ENCODE measurements at places on chromosomes 5 and 9.

GRCh38 chr9:18911714-18912342, 121.2 kb downstream of the SAXO1 start:
- DNase-seq: no peak

DNA sequence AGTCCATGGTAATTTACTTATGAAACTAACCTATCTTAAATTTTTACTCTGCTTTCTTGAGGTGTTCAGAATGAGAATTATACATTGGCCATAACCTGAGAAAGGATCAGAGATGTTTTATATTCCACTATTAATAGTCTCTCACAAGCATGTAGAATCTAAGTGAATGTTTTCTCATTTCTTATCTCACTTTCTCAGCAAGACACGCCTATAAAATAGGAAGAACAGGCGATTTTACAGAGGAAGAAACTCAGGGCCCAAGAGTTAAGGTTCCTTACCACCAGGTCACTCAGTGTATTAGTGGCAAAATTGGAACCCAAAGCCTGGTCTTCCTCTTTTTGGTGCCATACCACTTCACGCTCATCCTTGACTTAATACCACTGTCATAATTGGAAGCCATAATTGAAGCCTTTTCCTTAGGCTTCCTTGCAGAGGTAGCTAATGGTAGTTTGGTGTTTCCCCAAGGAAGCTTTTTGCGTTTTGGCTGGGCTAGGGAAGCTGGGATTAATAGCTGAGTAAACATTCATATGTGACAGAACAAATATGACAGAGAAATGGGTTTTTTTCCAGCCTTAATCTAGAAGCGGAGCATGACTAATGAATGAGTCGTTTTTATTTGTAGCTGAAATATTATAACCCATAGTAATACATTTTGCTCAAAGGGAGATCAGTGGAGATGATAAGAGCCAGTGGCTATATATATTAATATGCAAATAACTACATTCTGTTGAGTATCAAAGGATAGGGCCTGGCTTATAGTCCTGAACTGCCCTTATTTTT, 16.9 kb downstream of the HMGXB3 start:
- no peak for DNase-seq

- peak; percentile 50 for DNase-seq
These were observed 34.3 kb downstream of the MTMR12 start for GRCh38 chr5:32278406-32278805.

DNA sequence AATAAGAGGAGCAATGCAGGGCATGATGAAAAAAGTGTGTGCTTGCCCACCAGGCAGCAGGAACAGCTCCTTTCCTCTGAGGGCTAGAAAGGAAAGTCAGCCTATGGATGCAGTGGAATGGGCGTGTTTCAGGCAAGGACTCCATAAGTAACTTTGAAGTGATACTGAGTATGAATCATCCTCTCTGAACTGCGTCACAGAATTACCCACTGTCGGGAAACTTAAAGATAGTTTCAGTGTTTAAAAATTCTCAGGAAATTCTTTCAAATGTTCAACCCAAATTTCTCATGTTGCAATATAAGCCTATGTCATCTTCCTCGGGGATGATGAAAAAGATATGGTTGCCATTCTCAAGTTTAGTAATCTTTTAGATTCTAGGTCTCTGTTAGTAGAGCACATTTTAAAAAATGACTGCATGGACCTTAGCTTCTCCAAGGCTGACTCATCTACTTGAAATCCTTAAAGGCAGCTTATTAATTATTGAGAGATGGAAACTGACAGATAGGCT, 27.7 kb downstream of the PTCD2 start:
- peak; percentile 69 for DNase-seq

GRCh38 chr5:130064484-130064883, 160.2 kb downstream of the CHSY3 start:
- no peak for DNase-seq

DNA sequence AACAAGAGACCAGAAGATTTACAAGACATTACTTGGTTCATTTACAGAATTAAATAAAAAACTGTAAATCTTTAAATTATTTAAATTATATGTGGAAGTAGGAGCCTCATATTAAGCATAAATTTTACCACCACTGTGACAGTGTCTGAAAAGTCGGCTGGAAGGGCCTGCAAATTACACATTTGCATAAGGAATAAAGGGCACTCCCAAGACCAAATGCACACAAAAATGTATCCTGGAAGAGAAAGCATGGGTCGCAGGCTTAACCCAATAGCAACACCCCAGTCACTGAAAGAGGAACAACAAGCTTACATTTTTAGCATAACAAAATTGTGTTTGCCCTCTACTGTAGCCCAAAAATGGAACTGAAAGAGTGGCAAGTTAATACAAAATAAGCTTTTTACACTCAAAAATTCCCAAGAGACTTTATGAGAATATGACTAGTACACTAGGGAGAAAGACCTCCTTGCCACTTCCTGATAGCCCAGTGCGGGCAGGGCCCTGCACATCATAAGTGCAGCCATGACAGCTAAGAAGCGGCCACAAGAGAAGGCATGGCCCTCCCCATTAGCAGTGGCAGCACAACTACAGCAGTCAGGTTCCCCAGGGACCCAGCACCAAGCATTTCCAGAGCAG, 482.0 kb downstream of the DTWD2 start:
- no peak for DNase-seq

- DNase-seq: no peak
These were observed 7.9 kb upstream of the FIBCD1 start for GRCh38 chr9:130946766-130947617.

DNA sequence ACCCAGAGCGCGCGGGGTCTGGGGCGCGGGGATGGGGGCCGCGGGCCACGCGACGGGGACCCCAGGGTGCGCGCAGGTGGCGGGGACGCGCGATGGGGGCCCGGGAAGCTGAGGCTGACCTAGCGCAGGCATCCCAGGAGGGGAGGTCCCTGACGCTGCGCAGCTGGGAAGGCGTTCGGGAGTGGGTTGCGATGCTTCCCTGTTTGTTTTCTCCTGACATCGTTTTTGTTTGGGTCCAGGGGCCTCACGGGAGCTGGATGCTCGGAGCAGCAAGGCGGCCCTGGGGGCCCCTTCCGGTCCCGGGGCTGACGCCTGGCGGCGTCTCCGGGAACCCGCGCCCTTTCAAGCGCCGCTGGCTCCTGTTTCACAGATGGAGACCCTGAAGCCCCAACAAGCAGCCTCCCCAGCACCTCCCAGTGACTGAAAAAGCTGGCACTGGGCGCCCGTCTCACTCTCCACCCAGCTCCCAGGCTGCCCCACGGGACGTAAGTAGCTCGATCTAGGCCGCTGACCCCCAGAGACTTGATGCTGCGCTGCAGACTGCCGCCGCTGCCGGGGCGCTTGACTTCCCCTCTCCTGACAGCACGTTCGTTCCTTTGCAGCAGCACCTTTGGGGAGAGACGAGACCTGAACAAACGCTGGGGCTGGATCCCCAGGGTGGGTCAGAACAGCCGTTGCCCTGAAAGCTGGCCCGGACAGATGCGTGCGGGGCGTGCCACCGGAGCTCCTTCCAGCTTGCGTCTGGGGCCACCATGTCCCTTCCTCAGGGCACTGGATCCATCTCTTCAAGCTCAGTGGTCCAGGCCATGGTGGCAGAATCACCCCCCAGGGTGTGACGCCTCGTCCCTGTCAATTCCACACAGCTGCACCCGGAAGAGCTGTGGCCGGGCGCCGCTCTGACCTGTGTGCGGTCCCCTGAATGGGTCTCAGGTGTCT, 593 bp downstream of the BRD3OS start:
- peak; percentile 21 for DNase-seq

- DNase-seq: no peak
These were observed 388.5 kb downstream of the ENC1 start for GRCh38 chr5:74252044-74252443.

DNA sequence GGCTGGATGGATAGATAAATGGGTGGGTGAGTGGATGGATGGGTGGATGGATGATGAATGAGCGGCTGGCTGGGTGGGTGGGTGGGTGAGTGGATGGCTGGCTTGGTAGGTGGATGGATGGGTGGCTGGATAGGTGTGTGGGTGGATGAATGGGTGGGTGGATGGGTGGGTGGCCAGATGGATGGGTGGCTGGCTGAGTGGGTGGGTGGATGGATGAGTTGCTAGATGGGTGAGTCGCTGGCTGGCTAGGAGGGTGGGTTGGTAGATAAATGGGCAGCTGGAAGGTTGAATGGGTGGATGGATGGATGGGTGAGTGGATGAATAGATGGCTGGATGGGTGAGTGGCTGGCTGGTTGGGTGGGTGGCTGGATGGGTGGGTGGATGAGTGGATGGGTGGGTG, 27.9 kb upstream of the CEP72 start:
- DNase-seq: no peak

- no peak for DNase-seq
These were observed 120.4 kb upstream of the OSMR start for GRCh38 chr5:38725371-38725865.

- DNase-seq: peak; percentile 82
These were observed 11.9 kb downstream of the CAPSL start for GRCh38 chr5:35926389-35927051.

DNA sequence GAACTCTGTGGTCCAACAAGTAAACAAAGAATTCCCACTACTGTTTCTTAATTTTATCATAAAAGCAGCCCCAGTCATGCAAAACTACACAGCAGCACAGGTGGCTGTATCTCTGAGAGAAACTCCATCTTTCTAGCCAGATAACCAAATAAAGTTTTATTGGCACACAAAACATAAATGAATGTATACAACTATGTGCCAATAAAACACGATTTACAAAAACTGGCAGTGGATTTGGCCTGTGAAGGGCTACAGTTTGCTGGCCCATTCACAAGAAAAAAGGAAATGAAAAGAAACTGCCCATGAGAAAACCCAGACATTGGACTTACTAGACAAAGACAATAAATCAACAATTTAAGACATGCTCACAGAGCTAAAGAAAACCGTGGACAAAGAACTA, 10.6 kb downstream of the FBXL17 start:
- no peak for DNase-seq

DNA sequence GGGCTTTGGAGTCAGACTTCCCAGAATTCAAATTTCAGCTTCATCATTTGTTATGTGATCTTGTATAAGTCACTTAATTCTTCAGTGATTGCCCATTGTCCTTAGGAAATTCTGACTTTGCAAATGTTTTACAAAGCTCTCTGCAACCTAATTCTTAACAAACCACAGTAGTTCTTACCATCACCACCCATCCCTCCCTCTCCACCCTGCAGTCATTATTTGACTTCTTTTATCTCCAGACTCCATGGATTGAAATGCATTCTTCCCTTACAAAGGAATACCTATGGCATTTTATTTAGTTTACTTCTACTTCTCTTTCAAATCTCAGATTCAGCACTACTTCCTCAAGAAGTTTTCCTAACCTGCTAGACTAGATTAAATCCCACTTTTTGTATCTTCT, 23.1 kb downstream of the SHLD3 start:
- DNase-seq: no peak

DNA sequence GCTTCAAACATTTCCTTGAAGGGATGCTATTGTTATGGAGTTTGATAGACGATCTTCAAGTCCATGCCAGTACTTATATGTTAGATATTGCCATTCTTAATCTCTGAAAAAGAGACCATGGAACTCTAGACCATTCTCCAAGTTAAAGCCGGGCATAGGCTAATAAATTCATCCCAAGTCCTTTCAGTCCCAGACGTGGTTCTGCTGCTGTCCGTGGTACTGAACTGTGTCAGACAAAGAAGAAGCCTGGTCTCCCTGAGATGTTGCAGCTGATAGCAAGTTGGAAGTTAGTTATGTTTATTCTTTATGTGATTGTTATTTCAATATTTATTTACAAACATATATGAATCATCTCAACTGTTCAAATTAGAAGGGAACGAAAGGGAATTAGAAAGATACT, 158.7 kb downstream of the NMUR2 start:
- no peak for DNase-seq

DNA sequence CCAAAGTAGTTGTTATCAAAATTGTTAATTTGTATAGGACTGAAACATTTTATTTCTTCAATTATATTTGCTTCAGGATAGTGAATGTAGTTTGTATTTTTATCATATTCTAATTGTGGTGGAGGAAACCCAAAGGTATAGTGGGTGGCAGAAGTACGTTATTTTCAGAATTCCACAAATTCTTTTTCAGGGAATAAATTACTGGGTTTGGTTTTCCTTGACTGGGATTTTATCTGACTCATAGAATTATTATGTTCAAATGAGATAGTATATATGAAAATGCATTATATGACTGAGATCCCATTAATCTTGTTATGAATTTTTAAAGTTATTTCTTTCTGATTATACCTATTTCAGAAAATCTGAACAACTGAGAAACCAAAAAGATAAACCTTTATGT, 73.7 kb downstream of the VPS13A start:
- DNase-seq: no peak

- DNase-seq: no peak
These were observed 23.0 kb upstream of the SLC6A3 start for GRCh38 chr5:1468247-1468612.

GRCh38 chr9:99185934-99186333, 35.8 kb downstream of the ALG2 start:
- DNase-seq: no peak

- no peak for DNase-seq
These were observed 37.9 kb downstream of the BARX1 start for GRCh38 chr9:93917121-93917853.

DNA sequence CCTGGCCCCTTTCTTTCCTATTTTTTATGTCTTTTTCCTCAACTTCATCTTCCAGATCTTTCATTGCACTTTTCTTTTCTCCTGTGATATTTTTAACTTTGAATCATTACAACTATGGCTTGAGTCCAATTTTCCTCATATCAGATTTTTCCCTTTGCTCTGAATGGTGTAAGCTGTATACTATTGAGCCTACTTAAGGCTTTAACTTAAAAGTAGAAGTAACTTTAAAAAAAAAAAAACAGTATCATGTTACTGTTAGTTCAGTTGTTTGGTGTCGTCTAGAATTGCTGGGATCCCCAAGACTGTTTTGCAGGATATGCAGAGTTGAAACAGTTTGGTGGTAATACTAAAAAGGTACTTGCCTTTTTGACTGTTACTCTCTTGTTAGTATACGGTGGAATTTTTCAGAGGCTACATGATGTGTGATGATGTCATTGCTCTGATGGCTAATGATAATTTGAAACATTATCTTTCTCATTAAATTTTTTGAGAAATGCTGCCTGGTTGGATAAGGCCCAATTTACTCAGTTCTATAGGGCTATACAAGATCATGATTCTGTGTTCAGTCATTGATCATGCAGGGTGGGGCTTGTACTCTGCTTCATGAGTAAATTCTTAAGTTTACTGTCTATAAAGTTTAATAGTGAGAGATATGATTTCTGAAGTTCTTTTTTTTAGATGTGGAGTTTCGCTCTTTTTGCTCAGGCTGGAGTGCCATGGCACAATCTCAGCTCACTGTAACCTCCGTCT, 8.8 kb downstream of the NAA35 start:
- DNase-seq: no peak

DNA sequence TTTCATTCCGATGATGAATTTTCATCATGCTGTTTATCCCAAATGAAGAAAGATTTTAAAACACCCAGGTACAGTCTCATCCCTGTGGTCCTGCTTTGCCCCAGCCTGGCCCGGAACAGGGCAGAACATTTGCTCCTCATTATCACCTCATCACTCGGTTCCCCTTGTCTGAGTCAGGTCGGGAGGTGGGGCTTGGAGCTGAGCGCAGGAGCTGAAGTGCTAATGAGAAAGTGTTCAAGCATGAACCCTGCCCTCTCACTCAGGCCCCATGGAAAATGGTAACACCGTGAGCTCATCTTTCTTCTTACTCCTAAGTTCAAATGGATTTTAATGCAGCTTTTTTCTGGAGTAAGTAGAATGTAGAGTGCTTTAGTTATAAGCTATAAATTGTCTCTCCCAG, 466.2 kb downstream of the KDM4C start:
- DNase-seq: no peak

- DNase-seq: no peak
These were observed 113.0 kb upstream of the IL7R start for GRCh38 chr5:35743644-35744043.

Measured in activated CD4-positive, alpha-beta T cell treated with anti-CD3 and anti-CD28 coated beads, Interleukin-2, Interleukin-4, amounts not matched to agents 100 ng/mL and 50 ng/mL, durations not matched to agents 16 hours and 8 hours (primary cell).